Natural killer cell treated with Interleukin-12 subunit alpha and Interleukin-12 subunit beta and Interleukin-15 and Interleukin-18, amount 100 ng/mL, for 72 hours (primary cell): ENCODE measurements at places on chromosomes 16 and 17. TPM values are rescaled to one million over a fixed set of nuclear protein-coding genes. Genes with fewer than 3 reads are reported as not detected.

Gene GRAP
- 15.9 TPM for total RNA-seq

Gene HSF5
- total RNA-seq = 1.7 TPM

DNA sequence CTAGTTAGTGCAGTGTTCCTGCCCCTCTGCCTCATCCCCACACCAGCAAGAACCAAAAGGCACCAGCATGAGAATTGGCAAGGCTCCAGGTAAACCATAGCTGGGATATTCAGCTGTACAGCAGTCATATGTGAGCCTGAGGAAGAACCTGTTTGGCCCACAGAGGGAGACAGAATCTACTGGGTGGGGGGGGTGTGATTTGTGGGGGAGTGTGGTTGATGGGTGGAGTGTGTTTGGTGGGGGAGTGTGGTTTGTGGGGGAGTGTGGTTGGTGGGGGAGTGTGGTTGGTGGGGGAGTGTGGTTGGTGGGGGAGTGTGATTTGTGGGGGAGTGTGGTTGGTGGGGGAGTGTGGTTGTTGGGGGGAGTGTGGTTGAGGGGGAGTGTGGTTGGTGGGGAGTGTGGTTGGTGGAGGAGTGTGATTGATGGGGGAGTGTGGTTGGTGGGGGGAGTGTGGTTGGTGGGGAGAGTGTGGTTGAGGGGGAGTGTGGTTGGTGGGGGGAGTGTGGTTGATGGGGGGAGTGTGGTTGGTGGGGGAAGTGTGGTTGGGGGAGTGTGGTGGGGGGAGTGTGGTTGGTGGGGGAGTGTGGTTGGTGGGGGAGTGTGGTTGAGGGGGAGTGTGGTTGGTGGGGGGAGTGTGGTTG, 19.5 kb downstream of the MINK1 start:
- no peak for DNase-seq

DNA sequence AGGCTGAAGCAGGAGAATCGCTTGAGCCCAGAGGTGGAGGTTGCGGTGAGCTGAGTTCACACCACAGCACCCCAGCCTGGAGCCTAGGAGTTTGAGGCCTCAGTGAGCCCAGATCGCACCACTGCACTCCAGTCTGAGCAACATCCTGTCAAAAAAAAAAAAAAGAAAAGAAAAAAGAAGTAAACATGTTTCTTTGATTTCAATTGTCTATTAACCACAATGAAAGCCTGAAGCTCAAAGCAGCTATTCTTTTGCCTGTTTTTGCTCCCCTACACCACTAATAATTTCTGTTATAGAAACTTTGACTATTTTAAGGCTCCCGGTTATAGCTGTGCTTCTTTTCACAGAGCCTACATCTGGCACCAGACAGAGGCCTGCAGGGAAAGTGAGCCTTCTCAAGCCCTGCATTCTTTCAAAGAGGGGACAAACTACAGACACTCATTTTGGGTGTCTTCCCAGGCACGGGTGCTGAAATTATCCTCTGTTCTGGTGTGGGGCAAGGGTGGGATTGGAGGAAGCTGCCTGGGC, 14.2 kb upstream of the SLC52A1 start:
- no peak for DNase-seq

DNA sequence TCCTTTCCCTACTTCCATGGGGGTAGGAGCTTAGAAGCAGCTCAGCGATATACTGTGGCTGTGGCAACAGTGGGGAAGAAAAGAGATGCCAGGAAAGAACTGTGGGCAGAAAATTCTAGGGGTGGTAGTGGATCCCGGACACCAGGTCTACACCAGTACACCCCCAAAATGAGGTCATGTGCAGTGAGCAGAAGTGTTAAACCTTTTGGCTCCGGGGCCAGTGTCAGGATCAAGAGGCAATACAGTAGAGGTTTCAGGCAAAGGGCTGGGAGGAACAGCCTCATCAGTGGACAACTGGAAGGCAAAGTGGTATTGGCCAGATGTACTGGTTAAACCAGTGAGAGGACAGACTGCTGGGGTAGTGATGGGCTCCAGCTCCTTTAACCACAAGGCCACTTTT, 163.1 kb upstream of the CCL2 start:
- no peak for DNase-seq

DNA sequence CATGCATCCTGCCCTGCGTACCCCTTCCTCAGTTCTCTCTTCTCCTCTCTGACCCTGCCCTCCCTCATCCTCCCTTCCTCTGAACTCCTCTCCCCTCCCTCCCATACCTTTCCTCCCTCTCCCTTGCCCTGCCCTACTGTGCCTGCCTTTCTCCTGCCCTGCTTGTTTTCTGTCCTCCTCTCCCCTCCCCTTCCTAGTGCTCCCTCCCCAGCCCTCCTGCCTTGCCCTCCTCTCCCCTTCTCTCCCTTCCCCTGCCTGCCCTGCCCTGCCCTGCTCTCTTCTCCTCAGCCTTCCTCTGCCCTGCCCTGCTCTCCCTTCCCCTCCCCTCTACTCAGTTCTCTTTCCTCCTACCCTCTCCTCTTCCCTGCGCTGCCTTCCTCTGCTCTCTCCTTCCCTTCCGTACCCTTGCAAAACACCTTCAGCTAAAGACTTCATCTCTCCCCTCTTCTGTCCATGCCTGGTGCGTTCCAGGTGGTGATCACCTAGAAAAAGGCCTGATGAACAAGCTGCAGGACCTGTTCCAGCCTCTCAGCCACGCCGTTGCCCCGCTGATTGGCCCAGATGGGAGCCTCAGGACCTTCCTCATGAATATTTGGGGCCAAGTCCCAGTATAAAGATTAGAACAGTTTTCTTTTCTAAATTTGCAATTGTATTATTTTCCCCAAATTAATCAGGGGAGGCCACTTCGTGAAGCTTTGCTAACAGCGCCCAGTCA, 290.5 kb downstream of the CPPED1 start:
- DNase-seq = no peak
